ENCODE measurements at places on chromosomes 6 and 20.

DNA sequence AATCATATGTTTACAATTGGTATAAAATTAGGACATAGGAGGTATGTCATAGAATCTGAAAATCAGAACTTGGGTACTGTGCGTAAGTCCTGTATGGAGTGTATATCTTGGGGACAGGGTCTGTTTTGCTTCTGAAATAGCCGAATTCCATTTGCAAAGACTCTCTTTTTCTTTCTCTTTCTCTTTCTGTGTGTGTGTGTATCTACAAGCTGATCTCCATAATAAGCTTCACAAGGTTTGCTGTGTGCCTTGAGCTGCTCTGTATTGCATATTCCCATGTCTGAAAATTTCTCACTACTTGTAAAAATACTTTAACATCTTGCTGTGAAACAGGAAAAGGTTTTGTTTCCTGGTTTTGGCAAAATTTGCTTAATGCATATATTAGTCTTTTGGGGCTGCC lies 29.5 kb downstream of the STX11 start:
- no peak for DNase-seq

DNA sequence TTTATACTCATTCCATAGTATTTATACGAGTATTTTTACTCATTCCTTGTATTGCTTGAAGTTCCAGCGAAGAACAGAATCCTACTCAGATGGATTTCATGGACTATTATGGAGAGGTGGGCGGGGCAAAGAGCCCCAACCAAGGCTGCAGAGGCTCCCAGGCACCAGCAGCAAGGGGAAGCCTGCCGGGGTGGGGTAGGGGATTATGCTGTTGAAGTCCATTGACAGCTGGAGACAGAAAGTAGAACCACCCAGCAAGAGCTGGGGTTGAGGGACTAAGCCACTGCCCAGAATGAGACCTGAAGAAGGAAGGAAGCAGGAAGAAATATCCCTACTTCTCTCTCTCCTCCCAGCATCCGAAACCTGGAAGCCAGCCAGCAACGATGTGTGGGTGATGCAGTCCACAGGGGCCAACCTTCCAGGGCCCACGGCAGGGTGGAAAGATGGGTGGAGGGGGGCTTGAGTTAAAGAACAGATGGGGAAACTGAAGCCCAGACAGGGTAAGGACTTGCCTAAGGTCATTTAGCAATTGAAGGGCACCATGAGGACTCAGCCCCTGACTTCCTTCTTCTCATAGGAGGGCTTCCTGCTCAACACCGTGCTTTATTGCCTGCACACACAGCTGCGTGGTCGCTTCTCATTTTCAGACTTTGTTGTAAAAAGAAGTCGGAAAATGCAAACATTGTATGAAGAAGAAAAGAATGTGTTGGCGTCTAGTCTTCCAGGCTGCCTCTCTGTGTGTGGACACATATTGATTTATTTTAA lies 18.3 kb upstream of the GTSF1L start:
- peak; percentile 34 for DNase-seq

DNA sequence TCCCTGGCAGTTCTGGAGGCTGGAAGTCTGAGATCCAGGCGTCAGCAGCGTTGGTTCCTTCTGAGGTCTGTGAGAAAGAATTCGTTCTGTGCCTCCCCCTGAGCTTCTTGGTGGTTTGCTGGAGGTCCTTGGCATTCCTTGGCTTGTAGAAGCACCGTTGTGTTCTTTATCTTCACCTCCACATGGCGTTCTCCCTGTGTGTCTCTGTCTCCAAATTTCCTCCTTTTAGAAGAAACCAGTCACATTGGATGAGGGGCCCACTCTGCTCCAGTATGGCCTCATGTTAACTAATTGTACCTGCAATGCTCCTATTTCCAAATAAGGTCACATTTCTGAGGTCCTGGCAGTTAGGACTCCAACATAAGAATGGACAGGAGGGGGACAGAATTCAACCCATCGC lies 73.0 kb upstream of the BACH2 start:
- no peak for DNase-seq

DNA sequence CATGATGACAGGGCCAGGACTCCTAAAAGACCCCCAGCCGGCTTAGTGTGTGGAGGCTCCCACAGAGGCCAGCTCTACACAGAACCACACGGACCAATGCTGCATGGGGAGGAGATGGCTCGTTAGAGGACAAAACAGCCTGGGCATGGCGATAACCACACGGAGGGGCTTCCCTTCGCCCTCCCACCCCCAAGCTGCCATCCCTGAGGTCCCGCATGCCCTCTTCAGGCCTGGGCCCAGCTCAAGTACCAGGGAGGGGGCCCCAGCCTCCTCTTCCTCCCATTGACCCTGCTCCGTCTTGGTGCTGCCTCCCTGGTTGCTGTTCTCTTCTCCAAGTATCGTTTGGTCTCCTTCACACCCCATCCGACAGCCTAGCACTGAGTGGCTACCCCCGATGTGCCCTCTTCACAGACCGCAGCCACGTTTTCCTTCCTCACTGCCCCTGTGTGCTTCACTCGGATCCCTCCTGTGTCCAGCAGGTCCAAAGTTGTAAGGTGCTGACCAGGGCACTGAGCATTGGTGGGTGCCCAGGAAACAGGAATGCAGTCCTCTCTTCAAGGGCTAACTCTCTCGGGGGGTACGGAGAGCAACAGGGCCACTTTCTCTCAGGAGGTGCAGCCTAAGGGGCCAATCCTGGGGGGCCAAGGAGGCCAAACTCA lies 9.6 kb upstream of the MLN start:
- no peak for DNase-seq

DNA sequence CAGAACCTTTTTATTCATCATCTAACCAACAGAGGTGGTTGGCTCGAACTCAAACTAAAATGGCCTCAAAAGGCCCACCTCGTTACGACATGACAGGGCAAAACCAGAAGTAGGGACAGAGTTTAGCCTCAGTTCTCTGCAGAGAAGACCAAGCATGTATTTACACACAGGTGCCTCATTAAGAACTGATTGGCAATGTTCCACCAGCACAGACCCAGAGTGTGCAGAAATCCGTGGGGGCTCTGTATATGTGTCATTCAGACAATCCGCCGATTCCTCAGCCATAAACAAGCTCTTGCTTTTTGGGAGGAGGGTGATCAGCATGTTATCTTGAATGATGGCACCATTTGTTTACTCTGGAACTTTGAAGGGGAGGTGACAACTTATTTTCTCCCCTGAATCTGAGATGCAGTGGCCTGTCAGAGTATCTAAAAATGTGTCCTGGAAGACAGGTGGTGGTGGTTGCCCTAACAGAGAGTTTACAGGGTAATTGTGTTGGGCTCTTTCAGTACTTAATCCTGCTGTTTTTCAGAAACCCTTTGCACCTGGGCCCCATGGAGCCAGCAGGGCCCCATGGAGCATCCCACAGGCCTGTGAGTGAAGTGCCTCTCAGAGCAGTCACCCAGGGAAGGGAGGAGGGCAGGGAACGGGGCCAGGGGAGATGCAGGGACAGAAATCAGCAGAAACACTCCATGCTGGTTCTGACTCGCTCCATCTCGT lies 29.1 kb upstream of the C20orf203 start:
- no peak for DNase-seq

GRCh38 chr20:37327748-37328147 lies 18.2 kb upstream of the SRC start:
- no peak for DNase-seq

GRCh38 chr6:80227545-80228105 lies 121.2 kb downstream of the BCKDHB start:
- DNase-seq, result peak; percentile 58

DNA sequence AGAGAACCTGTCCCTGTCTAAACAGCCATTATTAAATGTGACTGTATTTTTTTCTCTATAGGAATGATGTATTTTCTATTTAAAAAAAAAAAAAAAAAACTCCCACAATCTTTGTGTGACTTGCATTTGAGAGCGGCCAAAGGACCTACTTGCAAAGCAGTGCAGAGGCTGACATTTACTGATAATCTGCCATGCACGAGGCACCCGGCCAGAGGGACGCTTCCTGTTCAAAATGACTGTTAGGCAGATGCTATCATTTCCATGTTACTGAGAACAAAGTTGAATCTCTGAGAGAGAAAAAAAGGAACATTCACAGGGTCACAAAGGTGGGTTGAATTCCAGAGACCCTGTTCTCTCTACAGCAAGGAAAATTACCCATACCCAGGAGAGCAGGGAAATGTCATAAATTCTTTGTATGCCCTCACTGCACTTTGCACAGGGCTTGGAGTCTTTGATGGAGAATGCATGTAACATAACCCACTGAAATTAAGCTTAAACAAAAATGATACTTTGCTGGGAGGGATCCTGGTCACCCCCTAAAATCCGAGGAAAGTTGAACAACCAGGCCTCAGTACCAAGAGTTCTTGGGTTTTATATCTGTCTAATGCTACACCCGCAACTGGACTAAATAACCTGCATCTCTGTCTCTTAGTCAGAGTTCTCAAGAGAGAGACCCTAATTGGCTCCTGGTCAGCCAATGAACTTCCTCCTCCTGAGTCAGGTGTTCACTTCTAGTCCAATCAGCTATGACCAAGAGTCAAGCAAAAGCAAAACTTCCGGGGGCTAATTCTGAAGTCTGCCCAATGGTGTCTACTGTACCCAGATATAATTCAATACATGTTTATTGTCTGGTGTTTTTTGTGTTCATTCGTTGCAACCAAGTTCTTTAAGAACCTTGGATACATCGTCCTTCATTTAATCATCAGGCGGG lies 61.2 kb downstream of the GCLC start:
- peak; percentile 41 for DNase-seq

- no peak for DNase-seq
Measured at GRCh38 chr6:107033126-107033525, 5.1 kb downstream of the MTRES1 start.

- no peak for DNase-seq
Measured at GRCh38 chr6:5619249-5619648, 357.9 kb downstream of the FARS2 start.

GRCh38 chr6:90284236-90285041 lies 12.2 kb downstream of the BACH2 start:
- DNase-seq, result peak; percentile 60

- no peak for DNase-seq
Measured at GRCh38 chr6:162942866-162943265, 215.1 kb downstream of the PACRG start.

- DNase-seq, result no peak
Measured at GRCh38 chr6:21158873-21159272, 434.7 kb upstream of the SOX4 start.

GRCh38 chr6:46370622-46371021 lies 120.6 kb downstream of the RCAN2 start:
- DNase-seq, result no peak

DNA sequence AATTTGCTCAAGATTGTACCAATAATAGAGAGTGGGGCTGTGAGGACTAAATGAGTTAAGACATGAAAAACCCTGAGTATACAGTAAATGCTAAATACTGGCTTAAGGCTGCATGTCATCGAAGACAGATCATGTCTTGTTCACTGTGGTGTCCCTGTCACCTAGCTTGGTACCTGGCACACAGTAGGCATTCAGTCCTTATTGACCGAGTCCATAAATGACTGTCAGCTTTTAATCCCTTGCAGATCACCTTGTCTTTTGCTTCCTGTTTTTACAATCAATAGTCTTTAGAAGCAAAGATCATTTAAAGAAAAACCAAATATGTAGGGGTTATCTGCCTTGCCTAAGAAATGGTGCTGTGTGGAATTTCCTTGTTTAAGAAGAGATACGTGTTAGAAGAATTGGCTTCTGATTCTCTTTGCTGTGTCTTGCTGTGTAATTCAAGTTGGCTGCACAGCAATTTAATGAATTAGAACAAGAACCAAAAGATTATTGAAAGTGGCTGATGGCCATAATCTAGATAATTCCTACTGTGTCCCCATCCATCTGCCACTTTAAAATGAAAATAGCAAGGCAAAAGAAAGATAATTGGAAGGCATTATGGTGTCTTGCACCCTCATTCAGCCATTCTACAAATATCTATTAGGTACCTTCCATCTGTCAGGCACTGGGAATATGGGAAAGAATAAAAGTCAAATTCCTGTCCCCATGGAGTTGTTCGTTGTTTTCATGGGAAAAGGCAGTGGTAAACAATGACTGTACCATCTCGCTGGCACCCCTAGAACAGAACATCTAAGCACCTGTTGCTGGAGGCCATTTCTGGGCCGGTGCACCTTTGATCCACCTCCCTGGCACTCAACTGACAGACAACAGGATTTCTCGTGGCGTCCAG lies 12.4 kb upstream of the MAPK13 start:
- no peak for DNase-seq

GRCh38 chr6:37137201-37138090 lies 32.5 kb upstream of the PIM1 start:
- peak; percentile 78 for DNase-seq

- DNase-seq, result peak; percentile 36
Measured at GRCh38 chr6:142728364-142728763, 216.6 kb downstream of the HIVEP2 start.

- DNase-seq, result no peak
Measured at GRCh38 chr6:25431306-25431974, 152.3 kb downstream of the CARMIL1 start.

- peak; percentile 2 for DNase-seq
Measured at GRCh38 chr6:32752580-32752979, 10.8 kb downstream of the HLA-DQB2 start.

DNA sequence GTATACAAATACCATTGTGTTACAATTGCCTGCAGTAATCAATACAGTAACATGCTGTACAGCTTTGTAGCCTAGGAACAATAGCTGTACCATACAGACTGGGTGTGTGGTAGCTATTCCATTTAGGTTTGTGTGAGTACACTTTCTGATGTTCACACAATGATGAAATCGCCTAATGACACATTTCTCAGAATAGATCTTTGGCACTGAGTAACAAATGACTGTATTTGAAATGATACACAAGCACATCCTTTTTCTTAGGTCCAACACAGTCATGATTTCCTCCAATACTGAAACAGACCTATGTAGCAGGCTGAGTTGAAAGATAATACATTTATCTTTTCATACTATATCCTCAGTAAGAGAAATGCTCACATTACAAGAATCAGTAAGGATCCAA lies 13.9 kb downstream of the KHDRBS2 start:
- DNase-seq, result no peak

GRCh38 chr6:170094686-170095272 lies 196.1 kb downstream of the DLL1 start:
- no peak for DNase-seq

GRCh38 chr6:159701413-159701999 lies 8.5 kb upstream of the SOD2 start:
- DNase-seq, result no peak

DNA sequence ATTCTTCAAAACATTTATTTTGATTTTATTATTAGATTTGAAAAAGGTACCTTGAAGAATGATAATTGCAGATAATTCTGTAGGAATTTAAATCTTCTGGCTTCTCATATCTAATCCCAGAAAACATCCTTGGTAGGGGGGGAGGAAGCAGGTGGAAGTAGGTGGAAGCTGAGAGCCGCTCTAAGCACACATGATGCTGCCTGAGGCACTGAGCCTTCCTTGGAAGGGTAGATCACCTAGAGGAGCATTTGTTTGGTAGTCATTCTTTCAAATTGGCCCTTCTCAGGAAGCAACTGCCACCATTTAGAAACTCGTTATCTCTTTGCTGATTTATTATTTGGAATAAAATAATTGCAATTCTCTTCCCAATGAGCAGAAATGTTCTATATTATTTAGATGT lies 623.3 kb downstream of the CD109 start:
- DNase-seq, result no peak

- DNase-seq, result no peak
Measured at GRCh38 chr20:64247970-64248841, 7.3 kb upstream of the PCMTD2 start.

Data from muscle of back (tissue), 13 donors.